ENCODE measurements at places on chromosomes 1 and 21. TPM values are rescaled to one million over a fixed set of nuclear protein-coding genes. Genes with fewer than 3 reads are reported as not detected.

Gene OR2G6
- total RNA-seq: not detected

DNA sequence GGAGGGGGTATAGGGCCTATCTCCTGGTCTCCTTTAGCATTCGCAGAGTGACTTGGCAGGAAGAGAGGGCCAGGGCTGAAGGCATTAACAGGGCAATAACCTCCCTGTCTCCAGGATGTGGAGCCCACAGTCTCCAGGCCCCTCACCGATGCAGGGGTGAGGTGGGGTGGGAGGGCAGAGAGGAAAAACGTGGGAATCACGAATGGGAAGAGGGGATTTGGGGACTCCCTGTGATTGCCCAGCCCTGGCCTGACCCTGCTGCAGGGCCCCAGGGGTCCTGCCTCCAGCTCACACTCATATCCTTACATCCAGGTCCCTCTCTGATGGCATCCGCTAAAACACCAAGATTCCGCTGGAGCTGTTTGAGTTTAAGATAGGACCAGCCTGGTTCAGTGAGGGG lies 14.6 kb downstream of the TFAP2E start:
- no peak for DNase-seq

Gene MYOM3
- total RNA-seq: not detected

DNA sequence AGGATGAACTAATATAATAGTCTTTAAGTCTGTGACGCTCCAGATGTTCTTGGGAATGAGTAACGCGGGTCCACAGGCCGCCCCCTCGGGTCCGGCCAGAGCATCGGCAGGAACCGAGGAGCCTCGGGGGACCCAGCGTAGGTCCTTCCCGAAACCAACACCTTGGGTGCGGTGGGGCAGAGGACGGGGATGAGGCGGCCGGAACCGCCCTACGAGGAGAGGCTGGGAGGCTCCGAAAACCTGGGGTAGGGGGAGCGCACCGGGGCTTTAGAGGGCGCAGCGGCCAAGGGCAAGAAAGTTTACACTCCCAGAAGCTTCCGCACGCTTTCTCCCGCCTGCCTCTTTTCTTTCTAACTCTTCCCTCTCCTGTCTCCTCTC lies 7.1 kb downstream of the DMRTA2 start:
- DNase-seq: no peak

Gene NT5C1A
- not detected for total RNA-seq

DNA sequence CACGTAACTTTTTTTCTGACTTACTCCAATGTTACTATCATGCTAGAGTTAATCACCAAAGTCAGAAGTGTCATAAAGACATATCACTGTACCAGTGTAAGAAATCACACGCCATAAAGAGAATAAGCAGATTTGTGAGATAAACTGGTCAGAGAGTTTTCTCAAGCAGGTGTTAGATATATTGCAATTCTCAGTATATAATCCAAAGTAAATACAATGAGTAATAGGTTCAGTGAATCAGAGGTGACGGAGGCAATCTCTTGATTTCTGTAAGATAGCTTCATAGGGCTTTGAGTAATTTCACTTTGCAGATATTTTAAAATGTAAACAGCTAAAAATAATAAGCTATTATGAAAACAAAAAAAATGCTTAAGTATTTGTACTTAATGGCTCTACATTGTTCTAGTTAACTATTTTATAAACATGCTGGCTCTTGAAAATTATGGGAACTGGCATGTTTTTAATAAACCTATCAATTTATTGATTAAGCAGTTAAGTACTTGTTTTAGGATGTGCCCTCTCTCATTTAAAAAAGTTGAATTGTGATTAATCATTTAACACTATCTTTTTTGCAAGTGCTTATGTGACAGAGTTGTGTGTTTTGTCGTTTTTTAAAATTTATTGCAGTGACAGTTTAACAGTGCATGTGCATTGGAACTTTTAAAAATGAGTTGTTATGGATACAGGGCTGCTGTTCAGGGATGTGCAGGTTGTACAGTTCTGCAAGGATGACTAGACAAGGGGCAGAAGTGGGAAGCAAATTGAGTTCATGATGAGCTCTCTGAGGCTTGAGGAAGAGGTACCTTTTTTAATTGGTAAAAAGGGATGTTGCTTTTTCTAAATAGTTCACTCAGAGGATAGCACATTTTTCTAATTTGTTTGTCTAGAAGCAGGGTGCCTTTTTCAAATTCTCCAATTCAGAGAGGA lies 119.1 kb downstream of the USP25 start:
- peak; percentile 47 for DNase-seq

DNA sequence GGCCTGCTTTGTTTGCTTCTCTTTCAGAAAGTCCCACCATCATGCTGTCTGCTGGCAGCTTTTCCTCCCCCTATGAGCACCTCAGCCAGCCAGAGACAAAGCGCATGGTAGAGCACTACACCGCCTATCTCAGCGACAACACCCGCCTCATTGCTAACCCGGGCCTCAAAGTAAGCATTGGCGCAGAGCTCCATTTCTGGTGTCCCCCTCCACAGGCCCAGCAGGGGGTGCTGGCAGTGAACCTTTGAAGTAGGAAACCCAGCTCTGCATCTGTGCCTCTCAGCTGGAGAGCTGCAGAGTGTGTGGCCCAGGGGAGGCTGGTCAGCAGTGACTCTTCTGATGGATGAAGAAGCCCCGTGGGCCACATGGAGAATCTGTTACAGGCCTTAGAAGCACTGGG lies 81.2 kb upstream of the RAVER2 start:
- no peak for DNase-seq

Gene FAM163A
- not detected for total RNA-seq

GRCh38 chr1:59414406-59415133 lies 117.7 kb downstream of the FGGY start:
- DNase-seq: no peak

- DNase-seq: no peak
These were observed 214.0 kb downstream of the KCNJ6 start for GRCh38 chr21:37702241-37702640.

Gene HTR6
- 0.09 TPM for total RNA-seq

Data from fibroblast of the aortic adventitia (primary cell).